ENCODE measurements at places on chromosomes 2 and 18.

DNA sequence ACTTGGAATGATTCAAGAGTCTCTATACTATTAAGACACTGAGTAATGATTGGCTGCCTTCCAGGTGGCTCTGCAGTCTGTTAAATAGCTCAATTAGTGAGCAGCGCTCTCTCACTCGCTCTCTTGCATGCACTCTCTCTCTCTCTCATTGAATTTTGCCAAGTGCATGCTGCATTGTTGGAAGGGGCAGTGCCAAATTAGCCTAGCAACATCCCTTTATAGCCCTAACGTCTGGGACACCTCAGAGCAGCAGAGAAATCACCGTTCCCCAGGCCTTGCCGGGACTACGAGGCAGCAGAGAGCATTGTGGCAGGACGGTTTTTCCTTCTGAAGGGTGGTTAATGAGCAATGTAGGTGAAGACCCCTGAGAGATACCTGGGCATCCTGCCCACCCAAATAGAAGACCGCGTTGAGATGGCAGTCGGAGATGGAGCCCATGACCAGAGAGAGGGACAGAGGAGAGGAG, 447.6 kb upstream of the POU3F3 start:
- no peak for DNase-seq

- no peak for DNase-seq
Measured at GRCh38 chr18:79911344-79912270, 39.8 kb downstream of the SLC66A2 start.

DNA sequence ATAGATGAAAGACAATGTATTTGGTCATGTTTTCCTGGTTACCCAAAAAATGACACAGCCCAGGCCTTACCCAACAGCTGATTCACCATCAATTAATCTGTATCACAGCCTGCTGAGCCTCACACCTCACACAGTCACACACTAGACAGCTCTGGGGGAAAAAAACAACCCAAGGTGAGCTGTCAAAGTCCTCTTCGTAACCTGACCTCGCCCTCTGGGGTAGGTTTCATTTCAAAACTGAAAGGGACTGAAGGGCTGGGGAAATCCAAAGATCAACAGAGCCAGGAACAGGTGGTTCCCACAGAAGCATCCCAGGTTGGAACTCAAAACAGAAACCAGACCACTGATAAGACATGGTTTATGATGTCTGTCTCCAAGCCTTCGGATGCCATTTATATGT, 18.2 kb upstream of the PCBP1 start:
- no peak for DNase-seq

DNA sequence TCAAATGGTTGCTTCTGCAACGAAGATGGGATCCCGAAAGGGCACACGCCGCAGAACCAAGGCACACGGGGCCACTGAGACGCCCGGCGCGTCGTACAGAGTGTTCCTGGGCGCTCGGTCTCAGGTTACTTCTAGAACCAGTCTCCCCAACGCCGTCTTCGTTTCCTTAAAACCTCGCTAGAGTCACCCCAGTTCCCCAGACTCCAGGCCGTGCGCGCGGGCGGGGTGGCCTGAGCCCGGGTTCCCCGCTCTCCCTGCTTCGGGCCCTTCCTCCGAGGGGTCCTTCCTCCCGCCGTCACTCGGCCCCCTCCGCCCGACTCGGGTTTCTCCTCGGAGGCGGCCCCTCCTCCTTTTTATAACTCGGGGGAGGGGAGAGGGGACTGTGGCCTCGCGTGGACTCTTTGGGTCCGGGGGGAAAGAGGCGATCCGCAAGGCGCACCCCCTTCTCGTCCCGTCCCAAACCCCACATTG, 774 bp upstream of the FZD7 start:
- DNase-seq: peak; percentile 26

- DNase-seq: no peak
Measured at GRCh38 chr2:241378816-241379215, 22.7 kb downstream of the FARP2 start.

- no peak for DNase-seq
Measured at GRCh38 chr2:167862296-167862695, 385.1 kb downstream of the STK39 start.

DNA sequence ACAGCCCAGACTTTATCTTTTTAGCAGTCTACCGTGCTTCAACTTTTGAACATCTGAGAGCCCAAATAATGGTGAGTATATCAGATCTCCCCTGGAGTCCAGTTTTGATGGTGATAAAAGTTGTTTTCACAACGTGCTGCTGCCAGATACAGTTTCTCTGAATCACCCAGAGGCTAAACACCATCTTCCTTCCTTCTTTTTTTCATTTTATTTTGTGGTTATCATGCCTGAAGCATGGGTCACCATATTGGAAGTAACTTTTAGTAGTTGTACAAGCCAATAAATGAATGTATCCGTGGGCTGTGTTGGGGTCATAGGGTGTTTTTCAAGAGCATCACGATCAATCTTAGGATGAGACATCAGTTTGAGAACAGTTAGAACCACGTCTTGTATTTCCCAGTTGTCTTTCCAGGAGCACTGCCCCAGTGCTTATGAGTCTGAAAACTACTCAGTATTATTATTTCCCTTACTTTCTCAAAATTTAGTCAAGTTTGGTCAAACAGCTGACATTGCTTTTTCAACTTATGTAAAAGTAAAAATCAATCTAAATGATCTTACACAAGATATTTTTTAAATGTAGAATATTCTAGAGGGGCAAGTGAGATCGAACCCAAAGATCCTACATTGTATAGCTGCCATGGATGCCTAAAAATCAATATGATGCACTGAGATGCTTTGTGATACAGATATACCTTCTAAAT, 311.4 kb downstream of the CTNNA2 start:
- no peak for DNase-seq

DNA sequence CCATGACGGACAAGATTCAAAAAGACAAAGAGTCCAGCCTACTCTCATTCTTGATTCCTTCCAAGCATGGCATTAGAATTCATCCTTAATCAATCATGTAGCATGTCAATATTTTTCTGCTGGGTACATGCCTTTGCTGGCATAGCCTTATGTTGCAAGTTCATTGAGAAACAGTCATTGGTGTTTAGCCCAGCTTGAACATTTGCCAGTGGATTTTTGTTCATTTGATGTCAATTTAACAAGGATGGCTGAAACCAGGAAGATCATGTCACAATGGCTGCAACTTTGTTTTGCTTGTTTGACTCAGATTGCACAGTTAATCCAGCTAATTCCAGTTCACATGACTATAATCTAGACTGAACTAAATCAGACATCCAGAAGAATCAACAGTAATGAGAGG, 1132.2 kb downstream of the LRP1B start:
- DNase-seq: no peak

DNA sequence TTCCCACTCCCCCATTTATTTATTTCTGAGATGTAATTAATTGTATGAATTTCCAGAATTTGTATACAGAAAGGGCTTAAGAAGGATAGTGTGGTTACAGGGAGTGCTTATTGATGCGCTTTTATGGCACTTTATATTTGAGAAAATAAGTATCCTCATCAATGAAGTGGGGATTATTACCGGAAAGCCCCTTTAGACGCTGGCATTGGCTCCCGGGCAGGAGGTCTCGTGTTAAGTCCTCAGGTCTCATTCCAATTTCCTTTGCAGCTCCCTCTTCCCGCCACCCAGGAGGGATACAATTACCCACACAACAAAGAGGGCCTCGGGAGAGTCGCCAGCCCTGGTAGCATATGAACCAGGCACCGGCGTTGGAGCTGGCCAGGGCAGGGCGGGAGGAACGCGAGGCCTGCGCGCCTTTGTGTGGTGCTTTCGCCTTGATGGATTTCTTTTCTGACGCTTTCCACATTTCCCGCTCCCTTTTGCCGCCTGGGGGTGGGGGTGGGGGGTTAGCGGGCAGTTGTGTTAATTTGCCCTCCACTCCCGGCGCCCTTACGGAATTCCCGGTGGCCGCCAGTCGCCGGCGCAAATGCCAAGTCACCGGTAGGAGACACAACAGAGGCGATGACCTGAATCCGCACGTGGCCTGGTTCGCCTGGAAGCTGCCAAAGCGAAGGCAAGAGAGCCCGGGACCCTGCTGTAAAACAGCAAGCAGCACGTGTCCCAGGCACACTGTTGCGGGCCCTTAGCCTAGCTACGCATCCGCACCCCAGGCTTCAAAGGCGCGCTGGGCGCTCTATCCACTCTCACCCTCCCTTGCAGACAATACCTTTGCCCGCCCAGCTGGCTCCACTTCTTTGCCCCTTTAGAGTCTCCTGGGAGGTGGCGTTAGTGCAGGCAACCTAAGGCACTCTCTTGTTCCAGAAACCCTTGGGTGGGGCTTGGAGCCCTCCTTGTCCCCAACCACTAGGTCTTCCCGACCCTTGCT, 3.3 kb downstream of the GAD1 start:
- no peak for DNase-seq

DNA sequence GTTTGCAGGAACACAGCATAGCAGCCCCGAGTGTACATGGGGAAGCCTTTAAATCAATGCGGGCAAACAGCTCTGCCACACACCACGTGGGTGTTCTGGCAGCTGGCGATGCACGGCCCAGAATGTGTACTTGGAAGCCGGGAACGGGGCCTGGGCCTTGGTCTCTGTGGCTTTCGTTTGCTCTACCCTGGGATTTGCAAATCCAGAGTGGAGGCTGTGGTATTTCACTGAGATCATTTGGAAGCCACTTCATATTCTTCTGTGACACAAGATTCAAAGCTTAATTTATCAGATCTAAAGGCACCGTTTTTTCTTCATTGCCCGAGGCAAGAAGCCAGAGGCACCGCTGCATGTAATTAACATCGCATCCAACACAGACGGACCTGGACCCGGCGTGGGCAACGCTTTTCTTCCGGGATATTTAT, 246.3 kb upstream of the MYT1L start:
- DNase-seq: no peak

DNA sequence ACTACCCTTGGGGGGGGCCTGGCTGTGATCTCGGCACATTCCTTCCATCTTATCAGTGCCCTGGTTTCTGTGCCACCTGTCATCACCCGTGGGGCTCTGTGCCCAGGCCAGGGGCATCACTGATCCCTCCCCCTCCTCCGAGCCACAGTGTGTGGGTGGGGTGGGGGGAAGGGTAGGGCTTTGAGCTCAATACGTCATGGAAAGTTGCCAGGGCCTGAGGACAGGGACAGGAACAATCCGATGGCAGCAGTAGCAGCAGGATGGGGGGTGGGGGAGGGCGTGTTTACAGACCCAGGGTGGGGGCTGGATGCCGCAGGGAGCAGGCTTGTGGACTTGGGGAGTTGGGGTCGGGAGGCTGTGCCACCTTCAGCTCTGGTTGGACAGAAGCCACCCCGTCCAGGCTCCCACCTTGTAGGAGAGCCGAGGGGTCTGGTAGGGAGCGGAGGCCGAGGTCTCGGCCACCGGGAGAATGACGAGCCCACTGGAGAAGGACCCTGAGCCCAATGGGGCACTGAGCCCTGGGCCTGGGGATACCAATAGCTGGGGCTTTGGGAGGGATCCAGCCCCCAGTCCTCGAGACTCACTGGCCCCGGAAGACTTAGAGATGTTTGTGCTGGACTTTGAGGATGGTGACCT, 3.5 kb downstream of the SLC4A3 start:
- no peak for DNase-seq

- DNase-seq: peak; percentile 86
Measured at GRCh38 chr2:169109502-169110409, 40.4 kb downstream of the DHRS9 start.

GRCh38 chr18:35024965-35025364, 16.2 kb upstream of the MAPRE2 start:
- DNase-seq: no peak

GRCh38 chr2:239173301-239173700, 227.5 kb downstream of the HDAC4 start:
- no peak for DNase-seq

- no peak for DNase-seq
Measured at GRCh38 chr2:189818249-189819038, 34.2 kb downstream of the PMS1 start.

DNA sequence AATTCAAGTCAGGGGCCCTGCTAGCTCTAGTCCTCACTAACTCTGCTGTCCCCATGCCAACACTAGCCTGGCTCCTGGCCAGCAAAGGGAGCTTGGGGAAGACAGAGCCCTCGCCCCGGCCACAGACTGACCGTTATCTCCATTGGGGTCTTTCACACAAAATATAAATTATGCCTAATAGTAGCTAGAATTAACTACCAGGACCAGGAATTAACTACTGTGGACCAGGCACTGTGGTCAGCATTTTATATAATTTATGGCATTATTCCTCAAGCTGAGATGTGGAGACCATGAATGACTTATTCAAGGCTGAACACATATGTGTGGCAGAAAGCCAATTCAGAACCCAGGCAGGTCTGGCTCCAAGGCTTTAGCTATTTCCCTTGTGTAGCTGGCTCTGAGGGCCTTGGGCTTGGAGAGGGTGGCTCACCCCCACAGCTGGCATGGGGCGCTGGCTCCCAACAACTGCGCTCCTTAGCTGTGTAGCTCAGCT, 49.2 kb downstream of the CELF4 start:
- no peak for DNase-seq

DNA sequence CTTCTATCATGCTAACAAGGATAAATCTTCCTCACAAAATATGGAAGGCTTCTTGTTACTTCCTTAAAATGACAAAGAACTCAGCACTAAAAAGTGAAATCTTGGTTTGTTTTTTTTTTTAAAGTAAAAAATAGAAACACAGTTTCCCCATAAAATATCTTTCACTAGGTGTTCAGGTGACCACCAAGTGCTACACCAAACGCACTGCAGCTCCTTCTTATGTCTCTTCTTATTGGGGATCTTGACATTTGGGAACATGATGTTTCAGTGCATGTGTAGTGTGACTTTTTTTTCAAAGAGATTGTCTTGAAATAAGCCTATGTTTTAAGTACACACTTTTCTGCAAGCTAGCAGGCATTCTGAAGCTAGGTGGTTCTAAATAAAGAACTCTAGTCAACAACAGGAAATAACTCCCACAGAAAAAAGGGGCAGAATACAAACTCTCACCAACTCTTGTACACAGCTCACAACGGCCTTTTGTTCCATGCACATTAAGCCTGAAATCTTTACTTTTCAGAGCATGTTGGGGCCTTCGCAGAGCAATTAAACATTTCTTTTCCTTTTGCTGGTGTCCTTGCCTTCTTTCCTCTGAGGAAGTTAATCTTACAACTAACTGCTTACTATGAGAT, 13.2 kb upstream of the SERTAD2 start:
- DNase-seq: no peak

DNA sequence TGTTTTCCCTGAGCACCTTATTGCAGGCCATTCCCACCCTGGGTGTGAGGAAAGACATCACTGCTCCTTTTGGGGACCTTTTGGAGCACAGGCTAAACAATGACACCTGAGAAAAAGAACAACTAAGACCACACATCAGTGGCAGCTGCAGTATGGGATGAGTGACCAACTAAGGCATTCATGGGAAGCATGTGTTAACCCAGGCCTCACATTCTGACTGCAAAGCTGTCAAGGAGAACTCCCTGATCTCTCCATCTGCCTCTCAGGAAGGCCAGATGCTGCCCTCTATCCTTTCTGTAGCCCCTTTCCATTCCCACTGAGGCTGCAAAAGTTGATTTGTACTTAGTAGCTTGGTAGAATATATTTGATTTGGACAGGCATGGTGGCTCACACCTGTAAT, 277.7 kb upstream of the FBXO11 start:
- no peak for DNase-seq

GRCh38 chr2:128458505-128458904, 139.8 kb upstream of the HS6ST1 start:
- DNase-seq: no peak
